T-helper 1 cell (primary cell): ENCODE measurements at places on chromosomes 6 and 20.

DNA sequence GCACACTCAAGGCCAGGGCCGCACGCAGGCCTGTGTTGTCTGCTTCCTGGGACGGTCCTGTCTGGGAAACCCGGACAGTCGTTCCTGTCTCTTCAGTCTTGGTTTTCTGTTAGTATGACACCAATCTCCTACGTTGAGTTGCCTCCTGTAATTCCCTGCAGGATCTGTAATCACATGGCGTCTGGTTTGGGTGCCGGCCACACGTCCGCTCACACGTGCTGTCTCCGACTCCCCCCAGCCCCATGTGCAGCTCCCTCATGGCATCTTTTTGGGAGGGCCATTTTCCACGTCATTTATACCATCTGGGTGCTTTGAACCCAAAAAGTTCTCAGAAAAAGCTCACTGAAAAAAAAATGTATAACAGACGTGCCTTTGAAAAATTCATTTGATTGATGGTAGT is 23.2 kb downstream of the DLL1 start:
- no peak for DNase-seq

DNA sequence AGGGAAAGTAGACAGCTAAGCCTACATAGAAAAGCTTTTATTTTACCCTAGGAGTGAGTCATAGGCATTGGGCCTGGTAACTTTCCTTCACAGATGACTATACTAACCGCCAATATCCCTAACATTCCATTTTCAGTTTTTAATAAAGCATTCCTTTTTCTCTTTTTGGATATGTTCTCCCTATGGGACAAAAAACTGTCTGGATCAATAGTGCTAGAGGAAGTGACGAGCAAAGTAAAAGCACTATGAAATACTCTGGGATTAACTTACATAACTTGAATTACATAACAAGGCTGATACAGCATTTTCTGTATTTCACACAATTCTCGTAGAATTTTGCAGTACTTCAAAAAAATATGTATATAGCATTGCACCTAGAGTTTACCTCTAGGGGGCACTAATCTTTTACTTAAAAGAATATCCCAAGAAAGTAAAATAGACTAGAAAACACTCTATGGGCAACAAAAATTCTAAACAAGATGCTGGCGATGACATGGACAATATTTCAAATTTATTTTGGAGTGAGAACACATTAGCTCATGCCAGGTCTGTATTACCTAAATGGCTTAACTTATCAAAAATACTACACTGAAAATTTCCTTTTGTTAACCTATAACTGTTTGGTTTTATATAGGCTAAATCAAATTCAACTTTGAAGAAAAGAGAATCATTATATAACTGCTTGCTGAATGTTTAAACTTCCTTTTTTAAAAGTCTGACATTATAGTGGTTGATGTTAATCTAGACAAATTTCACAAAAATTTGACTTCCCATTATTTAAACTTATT is 66.3 kb upstream of the DST start:
- DNase-seq, result no peak

GRCh38 chr6:39819676-39820075 is 27.5 kb downstream of the DAAM2 start:
- no peak for DNase-seq

DNA sequence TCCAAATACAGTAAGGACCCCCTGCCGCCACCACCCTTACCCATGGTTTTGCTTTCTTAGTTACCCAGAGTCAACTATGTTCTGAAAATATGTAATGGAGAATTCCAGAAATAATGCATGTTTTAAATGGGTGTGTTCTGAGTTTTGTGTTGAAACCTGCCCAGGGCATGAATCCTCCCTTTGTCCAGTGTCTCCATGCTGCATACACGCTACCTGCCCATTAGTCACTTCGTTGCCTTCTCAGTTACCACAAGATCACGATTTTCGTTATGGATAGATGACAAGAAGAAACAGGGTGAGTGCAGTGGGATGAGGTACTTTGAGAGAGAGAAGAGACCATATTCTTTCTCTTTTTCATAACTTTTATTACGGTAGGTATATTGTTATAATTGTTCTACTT is 10.6 kb downstream of the FARS2 start:
- no peak for DNase-seq

DNA sequence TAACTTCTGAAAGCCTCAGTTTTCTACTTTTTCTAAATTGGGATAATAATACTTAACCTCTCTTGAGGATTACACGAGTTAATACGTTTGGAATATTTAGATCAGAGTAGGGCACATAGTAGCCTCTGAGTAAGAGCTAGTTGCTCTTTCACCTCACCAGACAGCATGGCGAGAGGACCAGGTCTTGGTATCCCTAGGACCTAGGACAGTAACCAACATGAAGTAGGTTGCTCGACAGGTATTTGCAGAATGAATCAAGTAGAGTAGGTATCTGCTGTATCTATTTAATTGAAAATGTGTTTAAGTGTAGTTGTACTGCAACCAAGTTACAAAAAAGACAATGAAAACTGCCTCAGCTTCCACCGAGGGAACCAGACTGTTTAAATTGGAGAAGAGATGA is 1.4 kb downstream of the CDC5L start:
- DNase-seq, result no peak

GRCh38 chr6:136952714-136953260 is 30.7 kb downstream of the SLC35D3 start:
- no peak for DNase-seq

GRCh38 chr6:83190626-83191025 is 2.4 kb downstream of the PGM3 start:
- no peak for DNase-seq

DNA sequence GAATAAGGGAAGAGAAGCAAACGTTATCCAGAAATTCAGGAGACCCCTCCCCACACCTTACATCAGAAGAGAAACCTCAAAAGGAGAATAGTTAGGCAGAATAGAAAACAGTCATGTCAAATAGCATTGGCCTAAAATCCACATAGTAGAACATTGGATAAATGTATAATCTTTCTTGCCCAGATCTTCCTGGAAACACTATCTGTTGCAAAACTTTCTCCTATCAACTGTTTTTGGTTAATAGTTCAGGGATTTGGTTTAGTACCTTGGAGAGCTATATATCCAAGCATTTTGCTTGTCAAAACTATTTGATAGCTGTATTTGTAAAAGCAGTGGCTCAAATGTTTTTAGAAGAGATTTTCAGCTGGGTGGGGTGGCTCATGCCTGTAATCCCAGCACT is 74.3 kb upstream of the PHACTR2 start:
- DNase-seq, result no peak

DNA sequence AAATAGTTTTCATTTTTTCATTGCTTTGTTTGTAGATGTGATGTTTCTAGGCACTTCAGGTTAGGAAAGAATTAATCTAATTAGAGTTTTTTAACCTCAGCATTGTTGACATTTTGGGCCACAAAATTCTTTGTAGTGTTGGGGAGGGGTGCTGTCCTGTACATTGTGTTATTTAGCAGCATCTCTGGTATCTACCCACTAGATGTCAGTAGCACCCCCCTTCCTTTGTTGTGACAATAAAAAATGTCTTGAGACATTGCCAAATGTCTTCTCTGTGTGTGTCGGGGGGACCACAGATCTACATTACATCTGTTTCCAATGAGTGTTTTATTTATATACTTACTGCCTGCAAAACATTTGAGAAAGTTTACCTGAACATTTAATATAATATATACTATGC is 45.6 kb downstream of the EYA4 start:
- DNase-seq, result no peak

GRCh38 chr6:18306977-18307376 is 42.6 kb upstream of the DEK start:
- no peak for DNase-seq

- no peak for DNase-seq
Measured at GRCh38 chr6:169490246-169490641, 211.6 kb downstream of the WDR27 start.

GRCh38 chr6:94401311-94401710 is 982.0 kb upstream of the EPHA7 start:
- no peak for DNase-seq

GRCh38 chr6:37103169-37104039 is 66.5 kb upstream of the PIM1 start:
- DNase-seq, result no peak

DNA sequence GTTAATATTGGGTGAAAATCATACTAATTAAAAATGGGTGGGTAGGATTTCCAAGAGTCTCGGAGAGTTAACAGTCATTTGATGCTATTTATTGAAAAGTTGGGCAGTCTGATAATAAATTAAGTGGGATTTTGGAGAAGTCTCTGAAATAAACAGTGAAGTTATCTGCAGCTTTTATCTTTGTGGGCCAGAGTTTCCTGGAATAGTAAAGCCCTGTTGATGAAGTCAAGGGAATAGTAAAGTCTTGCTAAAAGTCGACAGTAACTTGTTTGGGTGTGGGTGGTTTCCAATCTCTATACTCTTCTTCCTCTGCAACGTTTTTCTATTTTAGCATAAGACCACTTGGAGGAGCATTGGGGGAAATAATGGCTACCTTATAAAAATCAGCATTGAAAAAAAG is 493.6 kb downstream of the EPM2A start:
- DNase-seq, result no peak

GRCh38 chr6:85685713-85686112 is 43.0 kb upstream of the SYNCRIP start:
- DNase-seq, result no peak

- no peak for DNase-seq
Measured at GRCh38 chr20:4245542-4245941, 230.2 kb upstream of the RNF24 start.

GRCh38 chr6:23181356-23182110 is 612.2 kb downstream of the HDGFL1 start:
- DNase-seq, result no peak

- peak; percentile 7 for DNase-seq
Measured at GRCh38 chr6:52995913-52996645, 995 bp upstream of the GSTA4 start.

GRCh38 chr6:148507774-148508173 is 165.1 kb downstream of the SASH1 start:
- DNase-seq, result no peak

DNA sequence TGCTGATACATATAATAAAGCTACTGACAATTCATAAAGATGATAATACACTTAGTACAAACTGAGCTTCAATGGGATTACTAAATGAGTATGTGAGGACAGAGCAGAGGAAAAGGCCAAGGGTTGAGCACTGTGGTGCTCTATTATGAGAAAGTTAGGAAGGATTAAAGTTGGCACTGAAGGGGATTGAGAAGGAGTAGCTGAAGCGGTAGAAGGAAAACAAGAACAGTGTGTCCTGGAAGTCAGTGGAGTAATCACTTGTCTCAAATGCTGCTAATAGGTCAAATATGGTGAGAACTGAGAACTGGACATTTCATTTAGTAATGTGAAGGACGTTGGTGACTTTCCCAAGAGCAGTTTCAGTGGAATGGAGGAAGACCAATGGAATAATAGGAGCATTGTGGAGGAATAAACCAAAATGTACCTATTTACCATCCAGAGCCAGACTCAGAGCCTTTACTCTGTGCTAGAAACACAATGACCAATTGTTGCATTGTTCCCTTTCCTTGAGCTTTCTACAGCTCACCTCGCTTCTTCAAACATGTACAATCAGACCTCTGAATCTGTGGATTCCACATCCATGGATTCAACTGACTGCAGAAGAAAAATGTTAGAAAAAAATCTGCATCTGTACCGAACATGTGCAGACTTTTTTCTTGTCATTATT is 255.9 kb downstream of the LAMA2 start:
- no peak for DNase-seq

- DNase-seq, result no peak
Measured at GRCh38 chr6:132973514-132973993, 159.2 kb downstream of the RPS12 start.

- no peak for DNase-seq
Measured at GRCh38 chr6:150632785-150633485, 33.2 kb downstream of the PLEKHG1 start.

GRCh38 chr20:60040471-60041162 is 82.4 kb downstream of the CDH26 start:
- DNase-seq, result no peak

DNA sequence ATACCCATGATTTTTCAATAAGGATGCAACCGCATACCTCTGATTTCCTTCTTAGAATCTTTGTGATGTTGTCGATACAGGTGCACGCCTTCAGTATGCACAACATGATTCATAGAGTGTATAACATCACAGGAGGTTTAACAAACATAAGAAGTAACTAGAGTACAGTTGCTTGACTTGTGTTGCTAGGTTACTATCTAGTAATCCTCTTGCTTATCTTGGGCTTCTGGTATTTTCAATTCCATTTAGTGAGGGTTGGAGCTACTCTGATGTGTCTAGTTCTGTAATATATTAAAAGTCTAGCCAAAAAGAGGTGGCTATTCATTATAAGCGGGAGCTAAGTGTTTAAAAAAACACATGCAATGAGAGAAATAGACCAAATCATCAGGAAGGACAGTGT is 85.5 kb upstream of the TENT5A start:
- no peak for DNase-seq

GRCh38 chr6:105539911-105540310 is 137.0 kb upstream of the PREP start:
- DNase-seq, result no peak

DNA sequence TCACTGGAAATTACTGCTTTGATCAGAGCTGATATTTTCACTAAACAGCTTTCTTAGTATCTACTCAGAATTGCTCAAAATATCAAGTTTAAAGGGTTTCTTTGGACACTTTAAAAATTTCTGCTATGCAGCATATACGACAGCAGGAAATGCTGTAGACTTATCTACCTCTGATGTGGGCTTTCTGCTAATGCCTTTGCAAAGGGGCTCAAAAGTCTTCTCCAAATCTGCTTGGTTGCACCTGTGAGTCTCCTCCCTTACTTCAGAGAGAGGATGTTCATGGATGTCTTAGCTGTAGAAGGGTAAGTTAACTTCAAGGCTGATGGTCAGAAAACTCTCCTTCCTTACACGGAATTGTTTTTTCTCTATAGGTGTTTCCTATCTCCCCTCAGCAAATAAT is 19.9 kb upstream of the NUS1 start:
- DNase-seq, result no peak

- no peak for DNase-seq
Measured at GRCh38 chr20:63422653-63423052, 49.8 kb downstream of the KCNQ2 start.

DNA sequence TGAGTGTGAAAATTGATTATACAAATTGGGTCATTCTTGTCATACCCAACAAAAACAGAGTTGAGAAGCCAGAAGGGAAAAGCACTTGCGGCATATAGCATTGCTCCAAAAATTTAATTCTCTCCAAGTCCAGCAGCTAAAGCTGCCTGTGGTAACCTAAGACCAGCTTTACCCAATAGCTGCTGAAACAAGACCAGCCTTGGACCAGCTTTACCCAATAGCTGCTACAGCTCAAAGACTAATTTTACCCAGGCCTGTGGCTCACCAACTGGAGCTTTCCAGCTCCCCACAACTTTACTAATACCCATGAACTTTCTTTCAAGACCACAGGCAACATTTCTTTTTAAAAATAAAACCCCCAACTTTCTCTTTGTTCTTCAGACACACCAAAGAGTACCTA is 32.8 kb upstream of the ZNF133 start:
- DNase-seq, result no peak

- DNase-seq, result no peak
Measured at GRCh38 chr6:116969211-116969863, 92.3 kb downstream of the RFX6 start.

- DNase-seq, result no peak
Measured at GRCh38 chr20:22928679-22929078, 106.4 kb upstream of the SSTR4 start.

- no peak for DNase-seq
Measured at GRCh38 chr6:13253272-13253671, 75.1 kb downstream of the TBC1D7 start.

GRCh38 chr6:152212437-152212836 is 405.0 kb downstream of the ESR1 start:
- DNase-seq, result no peak
